ENCODE measurements at places on chromosomes 2 and 18.

- H3K36me3 ChIP-seq, result no peaks in the 10 kb centered on the region
- peaks cover 12% of the 10 kb centered on the region for H3K27me3 ChIP-seq
- no peak overlapping the region for H3K4me3 ChIP-seq
- no peak for DNase-seq
- no peaks in the 10 kb centered on the region for H3K4me1 ChIP-seq
Observed at GRCh38 chr2:238854699-238855229, 6.9 kb downstream of the TWIST2 start.

DNA sequence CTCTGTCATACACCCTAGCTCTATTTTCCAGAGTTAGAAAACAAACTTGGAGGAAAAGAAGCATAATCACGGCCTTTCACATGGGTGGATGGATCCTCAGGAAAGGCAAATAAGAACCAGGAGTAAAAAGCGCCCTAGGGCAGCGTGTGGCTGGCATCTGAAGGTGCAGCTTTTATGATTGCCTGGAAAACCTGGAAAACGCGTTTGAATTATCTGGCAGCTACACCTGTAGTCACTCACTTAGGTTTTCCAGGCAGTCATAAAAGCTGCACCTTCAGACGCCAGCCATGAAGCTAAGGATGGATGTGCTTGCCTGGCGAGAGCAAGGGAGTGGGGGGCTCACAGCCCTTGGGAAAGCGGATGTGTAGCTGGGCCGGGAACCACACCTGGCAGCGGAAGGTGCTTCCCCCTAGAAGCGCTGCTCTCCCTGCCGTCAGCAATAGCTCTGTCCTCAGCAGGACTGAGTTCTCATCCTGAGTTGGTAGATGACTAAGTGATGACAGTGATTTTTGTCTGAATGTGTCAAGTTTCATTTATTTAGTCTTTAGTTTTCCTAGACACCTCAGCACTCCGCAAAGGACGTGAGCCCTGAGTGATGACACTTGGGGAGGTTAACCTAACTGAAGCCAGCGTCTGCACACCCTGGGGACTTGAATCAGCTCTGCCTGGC, 82.0 kb downstream of the DCDC2C start:
- peaks cover 5% of the 10 kb centered on the region for H3K27me3 ChIP-seq
- H3K4me1 ChIP-seq, result no peaks in the 10 kb centered on the region
- H3K36me3 ChIP-seq, result no peaks in the 10 kb centered on the region
- no peak overlapping the region for H3K4me3 ChIP-seq

DNA sequence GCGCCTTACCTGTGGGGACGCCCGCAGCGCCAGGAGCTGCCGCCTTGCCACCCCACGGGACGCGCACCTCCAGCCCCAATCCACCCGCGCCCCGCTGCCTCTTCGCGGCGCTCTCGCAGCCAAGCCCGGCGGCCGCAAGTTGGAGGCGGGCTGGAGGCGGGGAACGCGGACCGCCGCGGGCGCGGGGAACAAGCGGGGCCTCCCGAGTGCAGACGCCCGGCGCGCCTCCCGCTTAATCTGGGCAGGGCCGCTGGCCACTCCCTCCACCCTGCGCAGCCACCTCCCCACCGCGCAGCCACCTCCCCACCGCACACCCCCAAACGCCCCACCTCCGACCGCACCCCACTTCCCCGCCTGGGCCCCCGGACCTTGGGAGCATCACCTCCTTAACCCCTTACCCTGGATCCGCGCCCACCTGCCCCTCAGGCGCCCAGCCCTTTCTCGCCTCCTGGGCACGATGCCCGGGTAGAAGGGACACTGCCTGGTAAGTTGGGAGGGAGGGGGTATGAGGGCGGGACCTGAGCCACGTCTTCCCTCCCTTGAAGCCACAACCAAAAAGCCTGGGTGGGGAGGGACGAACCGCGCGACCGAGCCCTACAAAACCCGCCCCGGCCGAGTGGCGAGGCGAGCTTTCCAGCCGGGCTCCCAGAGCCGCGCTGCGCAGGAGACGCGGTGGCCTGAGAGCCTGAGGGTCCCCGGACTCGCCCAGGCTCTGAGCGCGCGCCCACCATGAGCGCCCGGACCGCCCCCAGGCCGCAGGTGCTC, at the start of the genes COL4A3 and COL4A4:
COL4A3 (plus strand) TSS at position 627 of the 765 bp plus-strand sequence; CDS start at position 730, 103 bp downstream.
COL4A4 (minus strand) TSS at position 208 of the 765 bp plus-strand sequence. CDS start 16,722 bp downstream, outside the sequence.
- H3K4me1 ChIP-seq, result peaks cover 5% of the 10 kb centered on the region
- H3K36me3 ChIP-seq, result no peaks in the 10 kb centered on the region
- peak within 1 kb of the TSS; percentile 78 for H3K27ac ChIP-seq
- peaks cover 26% of the 10 kb centered on the region for H3K27me3 ChIP-seq
- DNase-seq, result peak; percentile 91

- H3K27ac ChIP-seq, result no peak overlapping the region
- no peaks in the 10 kb centered on the region for H3K27me3 ChIP-seq
- no peak overlapping the region for H3K4me3 ChIP-seq
- no peak for DNase-seq
- H3K36me3 ChIP-seq, result no peaks in the 10 kb centered on the region
- H3K4me1 ChIP-seq, result no peaks in the 10 kb centered on the region
Observed at GRCh38 chr2:136495636-136496035, 269.7 kb upstream of the THSD7B start.

GRCh38 chr18:69689121-69689759, 258.4 kb downstream of the CD226 start:
- no peak overlapping the region for H3K4me3 ChIP-seq
- H3K4me1 ChIP-seq, result no peaks in the 10 kb centered on the region
- H3K27me3 ChIP-seq, result no peaks in the 10 kb centered on the region
- H3K36me3 ChIP-seq, result no peaks in the 10 kb centered on the region
- no peak for DNase-seq

GRCh38 chr2:241559323-241560161, 997 bp downstream of the BOK start:
- H3K27me3 ChIP-seq, result no peaks in the 10 kb centered on the region
- H3K4me1 ChIP-seq, result peaks cover 33% of the 10 kb centered on the region
- peak overlapping the region; percentile 66 for H3K27ac ChIP-seq
- peak; percentile 80 for DNase-seq
- peak overlapping the region; percentile 69 for H3K4me3 ChIP-seq

DNA sequence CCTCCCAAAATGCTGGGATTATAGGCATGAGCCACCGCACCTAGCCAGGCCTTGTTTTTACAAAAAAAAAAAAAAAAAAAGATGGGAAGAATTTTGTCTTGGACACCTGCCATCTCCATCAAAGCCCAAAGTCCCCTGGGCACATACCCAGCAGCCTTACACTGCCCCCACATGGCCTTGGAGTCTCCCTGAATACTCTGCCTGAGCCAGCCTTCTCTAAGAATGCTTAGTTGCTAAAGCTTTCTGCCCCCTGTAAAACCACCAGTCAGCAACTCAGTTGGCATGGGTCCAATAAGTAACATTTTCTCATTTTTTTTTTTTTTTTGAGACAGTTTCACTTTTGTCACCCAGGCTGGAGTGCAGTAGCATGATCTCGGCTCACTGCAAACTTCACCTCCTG, 40.6 kb downstream of the SPC25 start:
- no peaks in the 10 kb centered on the region for H3K36me3 ChIP-seq
- DNase-seq, result no peak
- no peak overlapping the region for H3K27ac ChIP-seq
- H3K4me1 ChIP-seq, result no peaks in the 10 kb centered on the region
- no peak overlapping the region for H3K4me3 ChIP-seq
- no peaks in the 10 kb centered on the region for H3K27me3 ChIP-seq

DNA sequence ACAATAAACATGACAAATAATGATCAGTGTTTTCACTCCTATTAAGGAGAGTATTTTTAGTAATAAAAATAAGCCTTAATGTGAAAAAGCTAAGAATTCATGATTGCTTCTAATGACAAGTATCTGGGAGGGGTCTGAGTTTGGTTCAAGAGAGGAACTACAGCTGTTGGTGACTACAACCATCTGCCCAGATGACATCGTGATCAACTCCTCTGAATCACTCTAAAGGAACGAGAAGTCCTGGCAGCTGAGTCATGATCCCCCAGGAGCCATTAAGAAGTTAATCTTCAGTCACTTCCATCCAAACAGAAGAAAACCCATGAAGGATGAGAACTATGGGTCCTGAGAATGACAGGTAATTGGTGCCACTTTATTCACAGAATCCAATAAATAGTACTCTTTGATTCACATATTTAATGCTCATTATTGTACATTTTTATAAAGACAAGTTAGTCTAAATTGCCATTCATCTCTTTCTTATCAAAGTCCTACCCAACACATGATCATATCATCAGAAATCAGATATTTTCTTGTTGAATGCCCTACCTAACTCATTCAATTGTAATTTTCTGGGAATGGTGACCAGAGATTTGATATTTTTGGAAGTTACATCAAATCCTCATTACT, 6.8 kb downstream of the TFPI start:
- no peaks in the 10 kb centered on the region for H3K27me3 ChIP-seq
- H3K4me3 ChIP-seq, result no peak overlapping the region
- peaks cover 48% of the 10 kb centered on the region for H3K4me1 ChIP-seq
- H3K27ac ChIP-seq, result peak overlapping the region; percentile 81
- DNase-seq, result no peak

DNA sequence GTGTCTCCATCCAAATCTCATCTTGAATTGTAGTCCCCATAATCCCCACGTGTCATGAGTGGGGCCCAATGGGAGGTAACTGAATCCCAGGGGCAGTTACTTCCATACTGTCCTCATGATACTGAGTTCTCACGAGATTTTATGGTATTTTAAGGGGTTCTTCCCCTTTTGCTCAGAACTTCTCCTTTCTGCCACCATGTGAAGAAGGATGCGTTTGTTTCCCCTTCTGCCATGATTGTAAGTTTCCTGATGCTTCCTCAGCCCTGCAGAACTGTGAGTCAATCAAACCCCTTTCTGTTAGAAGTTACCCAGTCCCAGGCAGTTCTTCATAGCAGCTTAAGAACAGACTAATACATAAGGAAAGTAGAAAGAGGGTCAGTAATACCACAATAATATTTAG, 480.4 kb downstream of the KCNJ3 start:
- no peak for DNase-seq
- H3K27me3 ChIP-seq, result no peaks in the 10 kb centered on the region
- H3K4me1 ChIP-seq, result no peaks in the 10 kb centered on the region
- no peak overlapping the region for H3K27ac ChIP-seq
- no peak overlapping the region for H3K4me3 ChIP-seq
